A673 (cell line): ENCODE measurements at places on chromosomes 6 and 20. TPM values are rescaled to one million over a fixed set of nuclear protein-coding genes. Genes with fewer than 3 reads are reported as not detected.

Gene ORC3
- total RNA-seq, result 46.5 and 48.8 TPM in 2 replicates

- DNase-seq, result no peak
Observed at GRCh38 chr6:64792534-64792933, 914.5 kb downstream of the EYS start.

GRCh38 chr6:25314509-25315175, 35.5 kb downstream of the CARMIL1 start:
- no peak for DNase-seq

GRCh38 chr20:38143646-38144554, 21.2 kb downstream of the TGM2 start:
- no peak for DNase-seq

GRCh38 chr6:3303795-3304411, 45.2 kb downstream of the PSMG4 start:
- DNase-seq, result no peak

- DNase-seq, result no peak
Observed at GRCh38 chr20:47008842-47009518, 114.3 kb downstream of the EYA2 start.

DNA sequence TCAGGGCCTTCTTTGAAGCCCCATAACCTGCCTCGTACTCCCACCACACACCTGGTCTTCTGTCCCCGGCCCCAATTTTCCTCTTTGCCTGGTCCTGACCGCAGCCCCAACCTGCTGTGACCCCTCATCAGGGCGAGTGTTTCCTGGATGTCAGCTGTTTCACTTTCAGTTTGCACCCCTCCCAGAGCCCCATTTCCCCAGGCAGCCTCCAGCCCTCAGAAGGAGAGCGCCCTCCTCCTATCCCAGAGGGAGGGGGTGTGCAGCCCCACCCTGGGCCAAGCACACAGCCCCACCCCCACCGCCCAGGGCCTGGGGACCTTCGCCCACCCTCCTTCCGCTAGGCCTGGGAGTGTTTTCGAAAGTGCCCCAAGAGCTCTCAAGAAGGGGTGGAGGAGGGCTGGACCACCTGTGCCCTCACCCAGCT, 1.5 kb downstream of the BAK1 start:
- no peak for DNase-seq

Gene MYLK2
- 1.2 and 1.3 TPM in 2 replicates for total RNA-seq

DNA sequence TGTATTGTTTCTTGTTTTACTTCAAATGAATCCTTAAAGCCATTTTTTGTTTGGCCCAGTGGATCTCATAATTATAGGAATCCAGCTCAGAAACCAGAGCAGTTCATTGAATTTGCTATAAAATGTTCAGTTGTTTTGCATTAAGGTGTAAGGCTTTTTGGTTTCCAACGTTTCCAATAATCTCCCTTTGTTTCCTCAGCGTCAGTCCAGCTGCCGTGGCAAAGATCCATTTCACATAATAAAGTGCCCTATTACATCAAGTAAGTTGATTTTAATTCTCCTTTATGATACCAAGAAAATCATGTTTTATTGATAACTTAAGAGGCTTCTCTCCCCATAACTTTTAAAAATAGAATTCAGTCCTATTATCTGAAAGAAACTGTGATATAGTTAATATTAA, 472.6 kb downstream of the UTRN start:
- no peak for DNase-seq

GRCh38 chr20:53208110-53208832, 236.1 kb downstream of the TSHZ2 start:
- DNase-seq, result peak; percentile 51

Gene WFDC2
- total RNA-seq, result not detected in 2 replicates

GRCh38 chr20:53284696-53285095, 308.9 kb downstream of the ZNF217 start:
- no peak for DNase-seq

GRCh38 chr6:48542191-48542590, 431.2 kb upstream of the PTCHD4 start:
- DNase-seq, result no peak

DNA sequence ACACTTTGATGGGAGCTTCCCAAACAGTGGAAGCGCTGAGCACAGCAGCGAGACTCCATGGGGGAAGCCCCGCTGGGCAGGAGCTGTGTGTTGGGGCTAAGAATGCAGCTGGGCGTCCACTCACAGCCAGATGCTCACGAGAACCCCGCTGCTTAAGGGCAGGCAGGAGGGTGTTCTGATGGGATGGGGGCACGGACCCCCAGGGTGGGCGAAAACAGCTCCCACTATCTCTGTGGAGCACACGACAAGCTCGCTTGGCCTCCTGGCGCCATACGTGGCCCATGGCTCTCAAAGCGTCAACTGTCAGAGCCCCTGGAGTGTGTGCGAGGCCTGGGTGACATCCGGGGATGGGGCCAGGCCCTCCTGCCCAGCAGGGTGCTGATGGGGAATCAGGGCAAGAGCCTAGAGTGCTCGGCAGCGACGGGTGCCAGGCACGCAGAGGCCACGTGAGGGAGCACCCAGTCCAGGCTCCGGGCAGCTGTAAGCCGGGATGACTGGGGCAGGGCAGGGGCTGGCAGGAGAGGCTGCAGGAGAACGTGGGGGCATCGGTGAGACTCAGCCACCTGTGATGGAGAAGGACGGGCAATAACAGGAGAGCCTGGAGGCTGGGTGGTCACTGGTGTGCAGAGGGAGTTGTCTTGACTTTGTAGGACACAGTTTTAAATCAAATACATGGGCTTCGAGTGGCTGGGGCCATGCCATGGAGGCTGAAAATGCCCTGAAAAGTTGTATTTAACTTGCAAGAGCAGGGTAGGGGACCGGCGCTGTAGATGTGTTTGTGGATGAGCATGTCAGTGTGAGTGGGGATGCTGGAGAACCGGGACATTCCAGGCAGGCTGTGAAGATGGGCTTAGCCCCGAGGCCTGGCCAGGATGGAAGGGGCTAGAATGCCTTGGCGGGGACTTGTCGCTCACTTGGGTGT, 27.3 kb downstream of the PYGB start:
- DNase-seq, result no peak
